ENCODE measurements at places on chromosomes 6 and 20. TPM values are rescaled to one million over a fixed set of nuclear protein-coding genes. Genes with fewer than 3 reads are reported as not detected.

GRCh38 chr20:56445130-56445529, 23.3 kb upstream of the RTF2 start:
- DNase-seq, result no peak

DNA sequence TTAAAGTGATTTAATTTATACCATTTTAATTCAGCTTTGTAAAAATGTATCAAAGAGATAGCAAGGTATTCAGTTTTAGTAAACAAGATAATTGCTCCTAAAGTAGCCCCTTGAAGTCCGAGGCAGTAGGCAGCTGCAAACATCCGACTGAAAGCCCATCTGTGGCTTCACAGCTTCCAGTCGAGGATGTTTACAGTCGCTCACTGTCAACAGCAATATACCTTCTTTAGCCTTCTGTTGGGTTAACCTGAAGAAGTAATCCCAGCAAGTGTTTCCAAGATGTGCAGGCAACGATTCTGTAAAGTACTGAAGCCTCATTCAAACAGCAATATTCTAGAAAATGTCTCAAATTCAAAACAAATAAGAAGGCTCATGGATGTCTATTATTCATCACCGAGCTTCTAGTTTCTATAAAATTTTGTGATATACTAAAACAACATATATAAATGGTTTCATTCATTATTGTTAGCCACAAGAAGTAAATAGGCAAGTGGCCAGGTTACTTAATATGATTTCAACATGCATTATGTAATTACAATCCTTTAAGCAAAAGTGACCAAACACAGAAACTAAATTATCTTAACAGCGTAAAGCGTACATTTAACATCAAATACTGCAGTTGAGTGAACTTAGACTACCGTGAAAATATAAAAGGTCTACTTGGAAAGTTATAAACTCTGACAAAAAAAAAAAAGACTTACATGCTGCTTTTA, 115.0 kb downstream of the OGFRL1 start:
- DNase-seq, result no peak

GRCh38 chr6:135217663-135218062, 36.6 kb downstream of the MYB start:
- DNase-seq, result no peak

- DNase-seq, result no peak
Observed at GRCh38 chr6:99550046-99550748, 18.3 kb downstream of the CCNC start.

DNA sequence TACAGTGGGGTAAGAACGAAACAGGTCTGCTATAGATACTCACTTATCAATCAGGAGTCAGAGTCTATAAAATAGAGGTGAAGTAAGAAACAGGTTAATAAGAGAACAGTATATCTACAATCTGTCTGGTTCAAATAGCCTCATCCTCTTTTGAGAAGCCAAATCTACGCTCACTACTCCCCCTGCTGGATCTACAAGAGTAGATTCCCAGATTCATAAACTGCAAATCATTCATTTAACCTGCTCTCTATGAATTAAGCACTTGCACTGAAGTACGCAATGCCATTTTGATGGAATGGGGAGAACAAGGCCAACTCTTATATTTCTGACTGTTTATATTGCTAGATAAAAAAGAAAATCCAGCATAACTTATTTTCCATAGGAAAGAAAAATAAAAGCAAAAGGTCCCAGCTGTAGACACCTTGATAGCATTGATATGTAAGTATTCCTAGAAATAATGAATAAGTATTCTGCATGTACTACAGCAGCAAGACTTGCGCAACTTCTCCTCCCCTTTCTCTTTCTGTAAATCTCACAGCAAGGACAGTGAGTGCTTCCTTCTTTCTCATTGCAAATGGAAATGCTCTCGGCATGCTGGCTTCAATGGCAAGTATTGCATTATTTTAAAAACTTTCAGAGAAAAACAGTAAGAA, 92.3 kb downstream of the RFX6 start:
- no peak for DNase-seq

DNA sequence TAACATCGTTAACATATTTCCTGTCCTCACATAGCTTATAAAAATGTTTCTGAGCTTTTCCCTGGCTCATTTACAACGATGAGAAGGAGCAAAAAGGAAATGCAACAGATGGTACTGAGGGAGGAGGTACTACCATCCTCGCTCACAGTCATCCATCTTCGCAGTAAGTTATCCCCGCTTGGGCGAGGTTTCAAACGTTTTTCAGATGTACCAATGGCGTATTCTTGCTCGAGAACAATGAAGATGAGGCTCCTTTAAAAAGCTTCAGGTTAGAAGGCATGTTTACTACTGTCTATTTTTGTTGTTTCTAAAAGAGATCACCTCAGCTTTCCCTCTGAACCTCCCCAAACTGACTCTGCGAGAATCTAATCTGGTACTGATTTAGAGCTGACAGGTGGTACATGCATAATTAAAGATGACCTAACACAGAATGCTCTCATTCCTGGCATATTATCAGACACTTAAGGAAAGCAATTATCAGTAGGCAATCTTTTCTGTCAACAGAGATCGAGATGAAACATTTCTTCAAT, 178.7 kb downstream of the GJA10 start:
- DNase-seq, result no peak

DNA sequence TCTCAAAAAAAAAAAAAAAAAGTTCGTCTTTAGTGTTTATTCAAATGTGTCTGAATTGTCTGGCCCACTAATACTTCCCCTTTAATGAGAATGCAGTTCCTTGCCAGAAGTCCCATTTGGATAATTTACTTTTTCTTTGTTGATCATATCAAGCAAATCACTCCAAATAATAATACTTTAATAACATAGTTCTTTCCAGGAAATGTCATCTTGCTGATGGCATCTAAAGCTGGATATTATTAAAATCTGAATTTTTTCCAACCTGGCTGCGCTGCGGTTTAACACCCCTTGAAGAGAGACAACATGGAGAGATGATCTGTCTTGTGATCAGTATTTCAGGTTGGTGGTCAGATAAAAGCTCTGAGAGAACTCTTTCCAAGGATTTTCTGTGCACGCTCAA, 111.2 kb upstream of the CNKSR3 start:
- no peak for DNase-seq

DNA sequence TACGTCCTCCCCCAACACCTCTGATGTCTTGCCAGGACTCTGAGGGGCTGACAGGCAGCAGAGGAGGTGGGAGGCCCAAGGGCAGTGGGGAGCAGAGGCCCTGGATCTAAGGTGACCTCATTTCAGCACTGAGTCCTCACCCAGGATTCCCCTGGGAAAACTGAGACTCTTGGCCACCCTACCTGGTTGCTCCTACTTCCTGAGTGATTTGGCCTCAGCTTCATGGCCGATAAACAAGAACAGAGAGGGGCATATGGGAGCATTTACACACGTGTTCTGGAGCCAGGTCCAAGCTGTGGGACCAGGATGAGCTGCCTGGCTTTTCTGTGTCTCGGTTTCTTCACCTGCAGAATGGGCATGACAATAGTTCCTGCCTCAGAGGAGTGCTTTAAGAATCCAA, 133.8 kb downstream of the ANKRD60 start:
- no peak for DNase-seq

- no peak for DNase-seq
Observed at GRCh38 chr6:6930223-6930880, 177.4 kb upstream of the RREB1 start.

DNA sequence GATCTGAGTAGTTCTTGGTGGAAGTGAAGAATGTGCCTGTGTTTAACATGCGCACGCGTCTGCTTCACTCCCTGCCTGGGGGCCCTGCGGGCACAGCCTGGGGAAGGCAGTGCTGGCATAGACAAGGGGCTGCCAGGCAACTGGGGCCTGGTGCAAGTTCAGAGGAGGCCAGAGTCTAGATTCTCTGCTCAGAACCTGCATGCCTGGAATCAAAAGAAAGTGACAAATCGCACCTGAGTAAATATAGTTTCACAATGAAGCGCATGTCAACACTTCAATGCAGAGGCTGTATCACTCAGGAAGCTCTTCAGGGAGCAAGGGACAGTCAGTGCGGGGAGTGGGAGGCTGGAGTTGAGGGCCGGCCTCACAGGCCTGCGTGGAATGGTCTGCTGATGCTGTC, 24.2 kb upstream of the PPP1R14C start:
- DNase-seq, result no peak

DNA sequence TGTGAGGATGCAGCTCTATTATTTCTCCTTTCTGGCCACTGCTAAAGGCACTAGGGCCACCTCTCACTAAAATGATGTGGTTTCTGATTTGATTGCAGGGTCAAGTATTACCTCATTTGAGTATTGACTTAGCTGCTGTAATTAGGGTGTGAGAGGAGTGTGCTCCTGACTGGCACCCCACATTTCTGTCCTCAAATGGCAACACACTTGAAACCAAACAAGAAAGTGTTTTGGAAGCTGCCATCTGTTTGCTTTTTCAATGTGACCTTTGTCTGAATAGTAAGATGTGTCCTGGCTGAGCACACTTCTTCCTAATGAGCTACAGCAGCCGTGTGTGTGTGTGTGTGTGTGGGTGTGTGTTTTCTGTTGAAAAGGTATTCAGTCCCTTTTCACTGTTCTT, 62.8 kb upstream of the SCP2D1 start:
- no peak for DNase-seq

DNA sequence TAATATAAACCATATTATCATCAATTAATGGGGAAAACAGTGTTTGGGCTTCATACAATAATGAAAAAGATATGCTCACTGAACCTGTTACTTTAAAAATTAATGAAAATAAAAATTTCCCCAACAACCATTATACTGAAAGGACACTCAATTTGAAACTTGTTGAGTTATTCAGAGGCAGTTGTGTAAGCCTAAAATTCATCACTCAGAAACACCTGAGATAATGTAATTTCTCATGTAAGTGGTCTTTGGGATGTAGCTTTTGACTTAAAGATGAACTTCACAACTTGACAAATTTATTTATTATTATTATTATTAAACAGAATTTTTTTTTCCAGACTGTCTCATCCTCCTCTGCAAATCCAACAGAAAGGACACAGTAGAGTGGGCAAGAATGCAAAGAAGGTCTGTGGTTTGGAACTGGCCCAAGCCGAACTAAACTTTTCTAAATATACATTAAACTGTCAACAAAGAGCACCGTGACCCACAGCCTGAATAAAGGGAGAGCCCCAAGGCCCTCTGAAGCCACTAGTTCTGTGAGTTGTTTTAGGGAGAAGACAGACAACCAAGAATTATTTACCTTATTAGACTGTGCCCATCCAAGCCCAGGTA, 32.2 kb upstream of the HEY2 start:
- DNase-seq, result no peak

DNA sequence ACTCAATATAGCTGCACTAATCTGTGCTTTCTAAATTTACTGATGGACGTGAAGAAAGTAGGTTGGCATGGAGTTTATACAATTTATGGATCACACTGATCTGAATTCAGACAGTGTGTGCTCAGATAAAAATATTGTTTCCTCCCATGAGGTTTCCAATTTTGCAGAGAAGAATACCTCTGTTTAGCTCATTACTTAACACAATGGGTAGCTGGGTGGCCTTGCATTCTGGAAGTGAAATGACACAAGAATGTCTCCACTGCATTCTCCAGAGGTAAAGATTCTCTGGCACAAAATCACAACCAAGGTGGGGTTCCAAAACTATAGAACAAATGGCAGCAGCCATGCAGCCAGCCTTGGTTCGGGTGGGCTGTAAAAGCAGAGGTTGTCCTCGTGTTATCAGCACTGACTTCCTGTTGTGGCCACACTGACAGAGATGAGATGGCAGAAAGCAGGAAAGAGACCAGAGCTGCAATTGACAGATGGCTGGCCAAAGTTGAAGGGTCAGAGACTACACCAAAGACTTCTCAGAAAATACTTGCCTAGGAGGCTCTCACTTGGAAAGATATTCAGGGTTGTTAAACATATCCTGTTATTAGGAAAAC, 50.2 kb downstream of the HDAC2 start:
- DNase-seq, result no peak

GRCh38 chr6:41120058-41120457, 34.1 kb downstream of the TREML1 start:
- no peak for DNase-seq

DNA sequence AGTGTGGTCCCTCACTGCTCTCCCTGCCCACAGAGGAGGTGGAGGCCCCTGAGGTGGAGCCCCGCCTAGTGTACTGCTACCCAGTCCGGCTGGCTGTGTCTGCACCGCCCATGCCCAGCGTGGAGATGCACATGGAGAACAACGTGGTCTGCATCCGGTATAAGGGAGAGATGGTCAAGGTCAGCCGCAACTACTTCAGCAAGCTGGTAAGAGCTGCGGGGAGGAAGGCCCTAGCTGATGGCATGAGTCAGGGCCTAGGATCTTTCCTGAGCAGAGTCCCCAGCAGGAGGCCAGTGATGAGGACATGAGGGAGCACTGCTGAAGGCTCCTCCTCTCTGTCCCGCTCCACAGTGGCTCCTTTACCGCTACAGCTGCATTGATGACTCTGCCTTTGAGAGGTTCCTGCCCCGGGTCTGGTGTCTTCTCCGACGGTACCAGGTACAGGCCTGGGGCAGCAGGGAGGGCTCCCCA, 11.2 kb downstream of the PCIF1 start:
- DNase-seq, result no peak

DNA sequence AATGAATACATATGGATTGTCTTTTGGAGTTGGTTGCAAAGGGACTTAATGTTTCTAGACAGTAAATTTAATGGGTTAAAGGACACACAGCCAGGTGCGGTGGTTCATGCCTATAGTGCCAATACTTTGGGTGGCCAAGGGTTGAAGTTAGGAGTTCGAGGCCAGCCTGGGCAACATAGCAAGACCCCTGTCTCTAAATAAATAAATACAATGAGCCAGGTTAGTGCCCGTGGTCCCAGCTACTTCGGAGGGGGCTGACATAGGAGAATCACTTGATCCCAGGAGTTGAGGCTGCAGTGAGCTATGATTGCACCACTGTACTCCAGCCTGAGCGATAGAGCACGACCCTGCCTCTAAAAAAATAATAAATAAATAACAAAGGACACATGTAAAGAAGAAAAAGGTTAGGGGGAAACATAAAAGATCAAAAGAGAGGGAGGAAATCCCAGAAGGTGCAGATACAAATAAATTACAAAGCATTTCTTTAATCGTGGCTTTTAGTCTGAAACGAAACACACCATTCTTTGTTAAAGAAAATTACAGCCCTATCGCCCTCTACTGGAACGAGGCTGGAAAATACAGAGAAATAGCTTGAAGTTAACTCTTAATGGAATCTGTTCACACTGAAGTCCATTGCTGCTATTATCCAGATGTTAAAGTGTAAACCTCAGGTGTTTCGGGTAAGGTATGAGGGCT, 42.6 kb upstream of the SCML4 start:
- DNase-seq, result no peak

- DNase-seq, result no peak
Observed at GRCh38 chr6:127630800-127631199, 53.8 kb downstream of the C6orf58 start.

GRCh38 chr20:26169506-26169905, 472.9 kb upstream of the ZNF337 start:
- no peak for DNase-seq

SPTLC3 gene
- 0.68 TPM for total RNA-seq

PNPLA1 gene
- not detected for total RNA-seq

TSPO2 gene
- total RNA-seq, result not detected

IP6K3 gene
- not detected for total RNA-seq

MCHR2 gene
- not detected for total RNA-seq

FHL5 gene
- total RNA-seq, result not detected

WFDC2 gene
- total RNA-seq, result not detected

SCRT2 gene
- not detected for total RNA-seq

CUTA gene
- total RNA-seq, result 143 TPM
